ENCODE measurements at places on chromosomes 7 and 10.

DNA sequence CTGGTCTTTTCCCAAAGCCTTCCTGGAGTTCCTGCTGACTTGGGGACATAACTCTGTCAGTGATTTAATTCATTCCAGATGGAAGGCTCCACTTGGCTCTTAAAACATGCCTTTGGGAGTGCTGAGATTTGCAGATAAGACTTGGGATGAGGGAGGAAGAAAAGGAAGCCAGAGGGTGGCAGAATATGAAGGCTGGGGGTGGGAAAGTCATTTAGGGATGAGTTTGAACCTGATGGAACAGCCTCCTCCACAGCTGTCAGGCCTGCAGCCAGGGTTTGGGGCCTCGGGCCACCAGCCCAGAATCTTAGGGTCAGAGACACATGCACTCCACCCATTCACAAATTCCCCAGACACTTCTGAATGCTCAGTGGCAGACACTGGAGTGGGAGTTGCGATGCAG, 28.4 kb upstream of the EIF5AL1 start:
- no peak for DNase-seq

GRCh38 chr7:107969856-107970255, 33.1 kb downstream of the LAMB1 start:
- DNase-seq = no peak

GRCh38 chr7:130270947-130271800, 4.5 kb downstream of the CPA2 start:
- DNase-seq = peak; percentile 13

DNA sequence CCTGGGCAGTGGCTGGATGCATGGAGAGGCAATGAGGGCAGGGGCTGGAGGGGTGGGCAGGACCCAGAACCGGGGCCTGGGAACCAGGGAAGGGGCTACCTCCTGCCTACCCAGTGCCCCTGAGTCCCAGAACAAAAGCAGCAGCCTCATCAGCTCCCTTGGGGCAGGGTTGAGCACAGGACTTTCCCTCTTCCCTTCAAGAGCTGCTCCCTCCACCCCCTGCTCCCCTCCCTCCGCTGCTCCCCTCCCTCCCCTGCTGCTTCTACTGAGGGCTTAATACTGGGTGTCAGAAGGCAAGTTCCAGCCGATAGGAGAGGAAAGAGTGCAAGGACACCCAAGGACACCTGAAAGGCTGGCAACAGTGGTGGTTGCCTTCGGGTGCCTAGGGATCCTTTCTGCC, 28.2 kb upstream of the INMT start:
- DNase-seq = no peak

DNA sequence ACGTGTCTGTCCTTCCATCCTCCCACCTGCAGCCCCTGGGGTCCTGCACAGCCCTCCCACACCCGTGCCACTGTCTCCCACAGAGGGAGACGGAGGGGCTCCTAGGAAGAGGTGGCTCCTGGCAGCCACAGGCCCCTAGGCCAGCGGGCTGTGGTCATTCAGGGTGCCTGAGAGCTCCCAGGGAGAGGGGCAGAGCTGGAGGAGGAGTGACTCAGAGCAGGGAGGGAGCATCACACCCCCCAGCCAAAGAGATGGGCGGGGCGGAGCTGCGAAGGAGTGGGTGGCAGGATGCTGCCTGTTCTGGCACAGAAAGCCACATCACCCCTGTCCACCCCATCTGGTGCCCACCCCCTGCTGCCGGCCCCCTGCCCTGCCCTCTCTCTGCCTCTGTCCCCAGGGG, 50.5 kb downstream of the STK32C start:
- DNase-seq = no peak

- DNase-seq = no peak
These were observed 8.3 kb downstream of the NOD1 start for GRCh38 chr7:30470163-30470770.

GRCh38 chr7:30276203-30276900, 8.0 kb upstream of the ZNRF2 start:
- peak; percentile 93 for DNase-seq

GRCh38 chr7:111232249-111233084, 141.5 kb downstream of the LRRN3 start:
- no peak for DNase-seq

GRCh38 chr7:141992688-141993087, 3.0 kb upstream of the MGAM start:
- DNase-seq = no peak

- DNase-seq = no peak
These were observed 201.2 kb downstream of the LHFPL3 start for GRCh38 chr7:104529567-104529966.

DNA sequence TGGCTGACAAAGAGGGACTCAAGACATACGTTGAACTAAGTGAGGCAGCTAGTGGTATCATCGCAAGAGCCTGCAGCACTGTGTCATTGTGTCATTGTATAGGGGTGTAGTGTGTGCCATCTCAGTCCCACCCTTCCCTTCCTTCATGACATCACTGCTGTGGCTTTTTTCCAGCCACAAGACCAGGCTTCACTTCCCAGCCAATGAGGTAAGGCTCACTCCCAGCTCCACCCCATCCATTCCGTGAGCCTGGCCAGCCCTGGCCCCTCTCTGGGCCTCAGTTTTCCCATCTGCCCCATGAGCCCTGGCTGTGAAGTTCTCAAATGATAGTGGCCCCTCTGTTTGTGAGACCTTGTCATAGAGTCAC, 134.3 kb upstream of the ZMIZ1 start:
- DNase-seq = no peak

DNA sequence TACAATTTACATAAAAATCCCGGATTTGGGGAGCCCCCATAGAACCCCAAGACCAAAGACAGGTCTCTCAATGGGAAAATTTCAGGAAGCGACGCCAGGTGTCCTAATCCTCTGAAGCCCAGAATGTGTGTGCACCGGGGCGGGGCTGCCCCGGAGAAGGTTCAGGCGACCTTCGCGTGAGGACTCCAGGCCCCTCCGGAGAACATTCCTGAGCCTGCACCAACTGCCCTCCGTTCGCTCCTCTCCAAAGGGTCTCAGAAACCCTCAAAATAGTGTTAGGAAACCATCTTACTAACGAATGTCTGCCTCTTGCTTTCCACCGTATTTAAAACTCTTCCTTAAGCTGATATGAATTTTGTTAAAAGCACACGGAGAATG, 78.5 kb upstream of the INSIG1 start:
- DNase-seq = no peak

GRCh38 chr10:113961182-113962031, 82.3 kb upstream of the ADRB1 start:
- DNase-seq = peak; percentile 76

DNA sequence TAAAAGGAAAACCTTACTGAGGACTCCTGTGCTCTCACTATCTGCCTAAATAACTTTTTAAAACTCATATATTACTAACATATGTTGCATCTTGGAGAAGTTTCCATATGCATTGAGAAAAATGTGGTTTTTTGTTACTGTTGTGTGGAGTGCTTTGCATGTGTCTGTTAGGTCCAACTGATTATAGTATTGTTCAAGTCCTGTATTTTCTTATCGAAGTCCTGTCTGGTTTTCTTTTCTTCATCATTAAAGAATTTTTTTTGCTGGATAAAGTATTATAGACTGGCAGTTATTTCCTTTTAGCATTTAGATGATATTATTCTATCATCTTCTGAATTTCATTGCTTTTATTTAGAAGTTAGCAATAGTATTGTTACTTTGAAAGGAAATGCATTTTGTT, 59.5 kb upstream of the ACSM6 start:
- no peak for DNase-seq

GRCh38 chr10:33524041-33524440, 189.6 kb upstream of the NRP1 start:
- DNase-seq = no peak

DNA sequence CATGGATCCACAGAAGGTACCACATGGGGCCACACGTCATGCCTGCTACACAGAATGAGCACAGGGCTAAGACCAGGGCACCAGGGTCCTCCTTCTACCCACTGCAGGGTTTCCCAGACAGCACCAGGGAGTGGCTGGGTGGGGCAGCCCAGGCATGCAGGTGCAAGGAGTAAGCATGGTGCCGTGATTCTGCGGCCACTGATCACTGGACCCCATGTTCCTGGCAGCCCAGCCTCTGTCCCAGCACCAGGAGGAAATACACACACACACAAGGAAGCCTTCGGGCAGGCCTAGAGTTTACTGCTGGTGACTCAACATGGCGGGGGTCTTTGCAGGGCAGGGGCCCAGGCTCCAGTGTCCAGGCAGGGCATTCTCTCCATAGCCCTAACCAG, 13.9 kb downstream of the ATP6V1F start:
- no peak for DNase-seq

DNA sequence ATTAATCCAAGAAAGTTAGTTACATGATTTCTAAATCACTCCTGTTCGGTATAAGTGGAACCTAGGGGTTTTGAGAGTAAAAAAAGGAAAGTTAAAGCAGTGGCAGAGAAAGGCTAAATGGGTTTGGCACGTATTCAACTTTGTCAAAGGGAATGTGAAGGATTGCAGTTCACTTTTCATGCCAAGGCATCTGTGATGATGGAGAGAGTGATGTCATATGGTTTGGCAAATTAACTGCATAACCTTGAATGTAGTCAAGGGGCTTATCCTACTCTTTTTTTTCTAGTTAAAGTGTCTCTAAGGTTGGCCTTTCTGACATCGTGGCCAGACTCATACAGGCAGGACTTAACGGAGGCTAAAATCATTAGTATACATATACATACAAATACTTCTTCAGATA, 277.8 kb downstream of the EXOC4 start:
- no peak for DNase-seq

- DNase-seq = no peak
These were observed 5.8 kb upstream of the SCD start for GRCh38 chr10:100340948-100341847.

DNA sequence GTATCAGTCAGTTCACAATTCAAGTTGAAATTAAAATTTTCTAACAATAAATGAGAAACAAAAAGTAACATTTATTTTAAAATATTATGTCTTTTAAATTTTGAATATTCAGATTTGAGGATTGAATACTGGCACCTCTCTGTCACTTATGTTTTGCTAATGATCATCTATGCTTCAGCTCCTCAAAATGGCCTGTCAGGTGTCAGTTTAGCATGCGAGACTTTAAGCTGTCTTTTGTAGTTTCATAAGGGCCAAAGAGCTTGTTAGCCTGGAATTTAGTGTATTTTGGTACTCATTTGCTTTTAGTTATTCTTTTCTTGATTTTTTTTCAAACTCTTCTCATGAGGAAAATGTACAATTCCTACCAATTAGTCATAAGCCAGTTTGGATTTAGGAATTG, 102.0 kb upstream of the RPA3 start:
- DNase-seq = no peak

DNA sequence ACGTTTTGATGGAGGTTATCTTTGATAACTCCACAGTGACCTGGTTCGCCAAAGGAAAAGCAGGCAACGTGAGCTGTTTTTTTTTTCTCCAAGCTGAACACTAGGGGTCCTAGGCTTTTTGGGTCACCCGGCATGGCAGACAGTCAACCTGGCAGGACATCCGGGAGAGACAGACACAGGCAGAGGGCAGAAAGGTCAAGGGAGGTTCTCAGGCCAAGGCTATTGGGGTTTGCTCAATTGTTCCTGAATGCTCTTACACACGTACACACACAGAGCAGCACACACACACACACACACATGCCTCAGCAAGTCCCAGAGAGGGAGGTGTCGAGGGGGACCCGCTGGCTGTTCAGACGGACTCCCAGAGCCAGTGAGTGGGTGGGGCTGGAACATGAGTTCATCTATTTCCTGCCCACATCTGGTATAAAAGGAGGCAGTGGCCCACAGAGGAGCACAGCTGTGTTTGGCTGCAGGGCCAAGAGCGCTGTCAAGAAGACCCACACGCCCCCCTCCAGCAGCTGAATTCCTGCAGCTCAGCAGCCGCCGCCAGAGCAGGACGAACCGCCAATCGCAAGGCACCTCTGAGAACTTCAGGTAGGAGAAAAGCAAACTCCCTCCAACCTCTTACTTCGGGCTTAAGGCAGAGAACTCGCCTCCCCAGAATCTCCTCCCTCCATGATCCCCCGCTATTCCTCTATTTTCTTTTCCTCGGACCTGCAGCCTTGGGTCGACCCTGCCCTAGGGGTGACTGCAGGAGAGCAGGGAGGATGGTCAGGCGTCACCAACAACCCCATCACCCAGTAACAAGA, at the start of gene SERPINE1:
TSS of gene SERPINE1 (plus strand) at position 454 of the 809 bp plus-strand sequence. CDS start 1,290 bp downstream, outside the sequence.
- DNase-seq = peak; percentile 97

- peak; percentile 14 for DNase-seq
These were observed 1.5 kb downstream of the CTBP2 start for GRCh38 chr10:125158601-125159485.

- no peak for DNase-seq
These were observed 46.2 kb downstream of the ZNF438 start for GRCh38 chr10:30985512-30985911.

DNA sequence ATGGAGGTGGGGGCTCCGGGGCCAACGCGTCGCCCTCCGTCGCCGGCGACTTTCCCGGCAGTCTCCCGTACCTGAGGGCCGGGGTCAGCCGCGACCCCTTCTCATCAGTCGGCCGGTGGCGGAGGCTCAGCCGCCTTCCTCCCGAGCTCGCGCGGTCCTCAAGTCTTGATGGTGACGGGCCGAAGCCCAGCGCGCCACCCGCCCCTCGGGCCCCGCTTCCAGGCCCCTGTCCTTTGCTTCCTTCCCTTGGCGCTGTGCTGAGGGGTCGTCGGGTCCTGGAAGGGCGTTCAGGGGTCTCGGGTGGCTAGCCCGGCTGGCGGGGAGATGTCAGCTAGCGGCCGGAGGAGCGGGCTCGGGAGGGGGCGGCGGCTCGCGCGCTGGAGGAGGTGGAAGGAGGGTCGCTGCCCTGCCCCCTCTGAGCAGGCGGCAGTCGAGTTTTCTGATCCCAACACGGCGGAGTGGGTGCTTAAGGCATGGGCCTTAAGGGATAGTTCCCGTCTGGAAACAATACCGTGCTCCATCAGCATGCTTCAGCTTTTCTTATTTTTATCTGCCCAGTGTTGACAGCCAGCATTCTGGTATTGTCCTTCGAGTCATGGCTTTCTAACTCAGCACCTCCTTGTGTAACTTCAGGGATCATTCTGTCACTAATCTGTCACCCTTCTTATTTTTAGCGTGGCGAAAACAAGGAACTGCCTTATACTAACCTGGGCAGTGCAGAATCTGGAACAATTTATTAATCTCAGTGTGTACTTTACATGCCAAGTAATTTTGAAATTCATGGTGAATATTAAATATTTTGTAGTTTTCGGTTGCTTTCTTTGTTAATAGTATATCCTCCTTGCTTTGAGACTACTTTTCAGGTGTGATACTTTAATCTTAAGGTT, 748 bp downstream of the PHTF2 start:
- DNase-seq = peak; percentile 74

- peak; percentile 32 for DNase-seq
These were observed 7.7 kb downstream of the HDAC9 start for GRCh38 chr7:18503126-18503866.

- DNase-seq = no peak
These were observed 1.9 kb upstream of the NDST2 start for GRCh38 chr10:73813333-73813732.

GRCh38 chr10:75726522-75727483, 295.4 kb downstream of the LRMDA start:
- no peak for DNase-seq

DNA sequence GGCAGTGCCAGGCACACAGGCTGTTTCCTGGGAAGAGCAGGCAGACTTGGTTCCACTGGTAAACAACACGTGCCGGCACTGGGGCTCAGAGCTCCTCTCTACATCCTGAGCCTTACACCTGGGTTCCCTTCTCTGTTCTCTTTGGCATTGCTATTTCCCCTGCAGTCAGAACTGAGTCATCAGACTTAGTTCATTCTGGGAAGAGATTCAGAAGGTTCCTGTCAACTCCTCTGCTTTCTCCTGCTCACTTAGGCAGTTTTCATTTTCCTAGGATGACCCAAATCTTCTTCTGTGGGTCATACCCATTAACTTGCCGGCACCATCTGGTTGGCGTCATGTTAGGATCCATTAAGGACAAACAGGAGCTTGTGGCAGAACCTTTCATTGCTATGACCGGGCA, 33.4 kb upstream of the LRRC18 start:
- DNase-seq = no peak

GRCh38 chr7:9961161-9961922, 1012.3 kb upstream of the PHF14 start:
- DNase-seq = no peak
